ENCODE measurements at places on chromosomes 11 and 22.

GRCh38 chr11:46210133-46210636 lies 67.3 kb upstream of the CREB3L1 start:
- no peak for DNase-seq

- DNase-seq = no peak
These were observed 6.8 kb downstream of the EED start for GRCh38 chr11:86251345-86251744.

DNA sequence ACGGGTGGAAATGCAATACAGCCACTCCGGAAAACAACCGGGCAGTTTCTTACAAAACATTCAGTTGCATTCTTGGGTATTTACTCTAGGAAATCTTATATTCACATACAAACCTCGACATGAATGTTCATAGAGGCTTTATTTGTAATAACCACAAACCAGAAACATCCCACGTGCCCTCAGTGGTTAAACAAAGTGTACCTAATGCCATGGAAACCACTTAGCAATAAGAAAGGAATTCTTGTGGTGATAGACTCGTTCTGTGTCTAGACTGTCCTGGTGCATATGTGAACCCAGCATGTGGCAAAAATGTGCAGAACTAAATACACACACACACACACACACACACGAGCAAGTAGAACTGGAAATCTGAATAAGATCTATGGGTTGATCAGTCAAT lies 1073.3 kb downstream of the TBC1D22A start:
- no peak for DNase-seq

DNA sequence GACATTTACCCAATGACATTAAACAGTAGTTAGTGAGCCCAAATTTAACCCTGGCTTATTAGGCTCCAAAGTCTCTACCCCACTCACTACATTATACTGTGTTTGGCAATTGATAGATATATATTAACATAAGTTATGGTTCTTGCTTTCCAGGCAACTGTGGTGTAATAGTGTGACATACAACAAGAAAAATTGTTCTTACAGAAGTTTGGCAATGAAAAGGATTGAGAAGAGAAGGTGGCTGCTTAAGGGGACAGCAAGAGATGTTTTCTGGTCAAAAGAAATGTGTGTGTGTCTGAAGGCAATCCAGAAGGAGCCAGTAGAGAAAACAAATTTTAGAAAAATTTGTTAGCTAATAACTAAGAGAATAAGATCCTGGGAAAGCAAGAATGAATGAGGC lies 132.4 kb downstream of the SWAP70 start:
- DNase-seq = no peak

GRCh38 chr11:88405853-88406252 lies 68.3 kb upstream of the CTSC start:
- DNase-seq = no peak

DNA sequence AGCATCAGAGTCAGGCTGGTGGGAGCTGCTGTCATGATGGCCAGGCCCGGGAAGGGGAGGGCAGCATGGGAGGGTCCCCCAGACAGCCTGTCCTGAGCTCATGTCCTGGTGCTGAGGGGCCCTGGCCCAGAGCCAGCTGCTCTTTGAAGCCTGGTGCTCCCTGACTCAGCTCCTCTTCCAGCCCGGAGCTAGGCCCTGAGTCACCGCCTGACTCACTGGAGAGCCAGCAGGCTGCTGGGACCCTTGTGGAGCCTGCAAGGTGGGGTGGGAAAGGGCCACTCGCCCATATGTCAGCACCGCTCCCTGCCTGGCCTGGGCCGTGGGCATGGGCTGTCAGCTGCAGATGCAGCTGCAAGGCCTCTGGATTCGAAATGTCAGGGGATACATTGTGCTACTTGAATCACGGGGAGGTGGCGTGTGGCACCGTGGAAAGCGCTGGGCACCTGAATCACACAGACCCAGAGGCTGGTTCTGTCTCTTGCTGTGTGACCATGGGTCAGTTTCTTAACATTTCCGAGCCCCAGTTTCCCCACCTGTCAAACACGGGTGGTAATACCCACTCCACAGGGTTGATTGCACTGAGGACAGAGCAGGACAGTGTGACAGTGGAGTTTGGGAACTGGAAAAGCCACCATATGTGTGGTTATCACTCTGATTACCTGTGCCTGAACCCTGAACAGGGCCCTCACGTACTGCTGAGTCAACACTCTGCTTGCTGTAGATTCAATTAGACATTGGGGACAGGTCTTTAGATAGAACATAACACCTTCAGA lies 4.4 kb downstream of the CACNA1I start:
- no peak for DNase-seq

- no peak for DNase-seq
These were observed 19.4 kb upstream of the SNX32 start for GRCh38 chr11:65814131-65814985.

DNA sequence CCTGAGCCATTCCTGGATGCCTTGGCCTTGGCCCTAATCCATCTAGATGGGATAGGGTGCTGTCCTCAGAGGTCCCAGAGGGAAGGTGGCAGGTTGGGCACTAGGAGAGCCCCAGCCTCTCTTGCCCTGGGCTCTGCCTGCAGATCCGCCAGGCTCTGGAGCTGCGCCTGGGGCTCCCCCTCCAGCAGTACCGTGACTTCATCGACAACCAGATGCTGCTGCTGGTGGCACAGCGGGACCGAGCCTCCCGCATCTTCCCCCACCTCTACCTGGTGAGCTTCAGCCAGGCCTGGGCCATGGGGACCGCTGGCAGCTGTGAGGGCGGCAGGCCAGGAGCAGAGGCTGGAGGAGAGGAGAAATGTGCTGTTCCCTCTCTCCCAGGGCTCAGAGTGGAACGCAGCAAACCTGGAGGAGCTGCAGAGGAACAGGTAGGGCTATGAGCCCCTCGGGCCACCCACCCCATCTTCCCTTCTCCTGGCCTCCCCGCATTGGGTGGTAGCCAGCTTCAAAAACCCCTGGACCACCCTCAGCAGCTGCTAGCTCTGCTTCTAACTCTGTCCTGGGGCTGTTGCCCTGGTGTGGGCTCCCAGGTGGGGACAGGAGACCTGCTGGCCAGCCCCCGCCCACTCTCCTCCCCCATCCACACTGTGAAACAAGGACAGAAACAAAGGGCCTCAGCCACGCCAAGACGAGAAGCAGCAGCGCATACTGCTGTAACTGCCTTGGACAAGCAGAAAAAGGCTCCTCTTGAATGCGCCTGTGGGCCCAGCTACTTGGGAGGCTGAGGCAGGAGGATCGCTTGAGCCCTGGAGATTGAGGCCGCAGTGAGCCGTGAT lies 4.9 kb downstream of the SSH3 start:
- DNase-seq = no peak

- no peak for DNase-seq
These were observed 355.3 kb upstream of the CCDC90B start for GRCh38 chr11:83641511-83641910.

- no peak for DNase-seq
These were observed 1040.0 kb downstream of the TBC1D22A start for GRCh38 chr22:47802421-47802820.

DNA sequence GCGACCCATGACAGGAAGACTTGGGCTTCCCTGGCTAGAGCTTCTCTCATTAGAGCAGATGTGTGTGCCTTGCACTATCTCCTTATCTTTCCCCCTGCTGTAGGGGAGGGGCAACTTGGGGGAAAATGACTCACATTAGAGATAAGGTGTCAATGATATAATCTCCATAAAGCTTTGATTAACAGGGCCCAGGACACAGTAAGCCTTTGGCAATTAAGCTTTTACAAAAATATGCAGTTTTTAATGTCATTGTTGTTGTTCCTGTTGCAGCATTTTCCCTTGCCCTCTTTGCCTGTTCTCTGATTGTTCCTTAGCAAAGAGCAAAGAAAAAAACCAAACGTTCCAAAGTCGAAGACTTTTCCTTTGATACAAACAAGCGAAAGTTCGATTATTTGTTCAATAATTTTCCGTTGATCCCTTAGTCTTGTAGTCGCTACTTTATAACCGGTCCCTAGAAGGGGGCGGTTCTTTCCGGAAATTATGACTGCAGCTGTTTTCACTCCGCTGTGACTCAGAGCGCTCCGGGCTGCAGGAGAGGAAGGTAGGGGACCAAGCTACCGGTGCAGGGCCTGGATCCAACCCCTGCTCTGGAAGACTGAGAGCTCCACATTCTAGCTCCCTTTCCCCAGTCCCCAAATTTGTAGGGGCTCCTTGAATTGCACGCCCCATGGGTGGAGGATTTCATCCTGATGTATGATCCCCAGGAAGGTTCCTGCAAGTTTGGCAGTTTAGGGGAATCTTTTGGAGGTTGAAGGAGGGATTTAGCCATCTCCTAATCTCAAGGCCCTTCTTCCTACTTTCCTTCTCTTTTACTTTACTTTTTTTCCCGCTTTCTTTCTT lies at the start of gene VWA5A:
Gene VWA5A (plus strand): TSS at position 509 of the 840 bp plus-strand sequence. CDS start 2,062 bp downstream, outside the sequence.
- peak; percentile 15 for DNase-seq

DNA sequence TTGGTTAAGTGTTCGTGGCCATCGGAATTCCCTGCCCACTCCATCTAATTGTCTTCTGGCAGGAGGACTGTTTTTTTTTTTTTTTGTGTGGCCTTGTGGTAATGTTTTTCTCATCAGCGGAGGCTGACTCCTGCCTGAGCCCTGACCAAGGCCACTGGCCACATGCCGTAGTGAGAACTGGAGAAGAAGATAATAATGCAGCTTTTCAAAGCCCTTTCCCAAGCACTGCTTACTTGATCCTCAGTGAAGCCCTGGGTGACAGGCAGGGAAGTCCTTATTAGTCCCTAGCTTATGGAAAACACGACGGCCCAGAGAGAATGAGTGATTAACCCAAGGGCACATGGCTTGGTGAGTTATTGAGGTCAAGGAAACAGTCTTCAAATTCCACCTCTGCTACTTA lies 71.2 kb downstream of the ADM start:
- DNase-seq = no peak

DNA sequence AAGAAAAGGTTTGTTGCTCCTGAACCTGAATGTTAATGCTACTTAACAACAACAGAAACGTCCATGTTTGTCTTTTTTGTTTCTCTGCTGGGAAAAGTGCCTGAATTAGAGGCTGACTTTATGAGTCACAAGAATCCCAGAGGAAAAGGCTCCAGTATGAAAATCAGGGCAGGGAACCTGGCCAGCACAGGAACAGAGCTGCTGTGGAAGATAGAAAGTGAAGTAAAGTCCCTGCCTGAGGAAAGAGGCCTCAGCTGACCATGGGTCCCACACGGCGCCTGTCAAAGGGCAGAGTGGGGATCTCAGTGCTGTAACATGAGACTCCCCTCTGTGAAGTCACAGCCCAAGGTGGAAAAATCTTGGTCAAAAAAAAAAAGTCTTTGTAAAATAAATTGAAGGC lies 632.3 kb upstream of the CCDC90B start:
- no peak for DNase-seq

GRCh38 chr11:45411228-45411946 lies 125.2 kb upstream of the SYT13 start:
- DNase-seq = no peak

Measured in stimulated activated CD8-positive, alpha-beta memory T cell treated with anti-CD3 and anti-CD28 coated beads, Interleukin-15, amount 100 ng/mL, for 24 hours (primary cell).